ENCODE measurements at places on chromosomes 1 and 21.
A peak's percentile ranks its signal among the peaks of the same experiment; 100 is the strongest.

DNA sequence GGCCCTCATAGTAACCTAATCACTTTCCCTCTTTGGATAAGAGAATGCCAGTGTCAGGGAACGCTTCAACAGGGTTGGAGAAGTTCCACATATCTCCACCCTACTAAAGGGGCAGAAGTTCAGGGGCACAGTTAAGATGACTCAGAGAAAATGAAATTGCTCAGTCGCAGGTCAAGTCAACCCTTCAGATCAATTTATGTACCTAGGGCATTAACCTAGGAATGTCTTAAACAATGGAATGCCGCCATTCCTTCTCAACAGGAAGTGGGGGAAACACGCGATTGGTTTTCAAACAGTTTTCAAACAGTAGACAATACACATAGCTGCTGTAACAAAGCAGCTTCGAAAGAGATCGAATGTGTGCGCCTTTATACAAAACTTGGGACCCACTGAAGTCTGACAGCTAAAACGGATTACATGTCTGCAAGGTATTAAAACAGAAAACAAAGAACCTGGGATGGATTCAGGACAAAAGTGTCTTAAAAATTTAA, 897 bp downstream of the SLC25A24 start:
- DNase-seq, result no peak

DNA sequence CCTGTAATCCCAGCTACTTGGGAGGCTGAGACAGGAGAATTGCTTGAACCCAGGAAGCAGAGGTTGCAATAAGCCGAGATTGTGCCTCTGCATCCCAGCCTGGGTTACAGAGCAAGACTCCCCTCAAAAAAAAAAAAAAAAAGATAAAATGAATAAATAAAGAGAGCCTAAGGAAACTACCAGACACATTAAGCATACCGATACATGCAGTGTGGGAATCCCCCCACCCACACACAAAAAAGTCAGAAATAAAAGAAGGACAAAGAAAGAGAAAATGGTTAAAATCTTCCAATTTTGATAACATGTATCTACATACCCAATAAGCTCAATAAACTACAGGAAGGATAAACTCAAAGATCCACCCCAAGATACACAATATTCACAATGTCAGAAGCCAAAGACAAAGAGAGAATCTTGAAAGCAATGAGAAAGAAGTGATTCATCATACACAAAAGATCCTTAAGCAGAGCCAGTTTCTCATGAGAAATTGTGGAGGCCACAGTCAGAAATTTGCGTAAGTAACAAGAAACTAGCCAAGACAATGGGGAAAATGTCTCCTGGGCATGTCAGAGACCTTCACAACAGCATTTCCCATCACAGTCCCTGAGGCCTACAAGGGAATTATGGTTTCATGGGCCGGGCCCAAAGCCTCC, 1197.0 kb downstream of the AMY1C start:
- no peak for DNase-seq

GRCh38 chr1:9439074-9439761, 100.0 kb upstream of the SLC25A33 start:
- no peak for DNase-seq

GRCh38 chr1:19640363-19641316, 3.5 kb upstream of the NBL1 start:
- DNase-seq, result peak; percentile 59

DNA sequence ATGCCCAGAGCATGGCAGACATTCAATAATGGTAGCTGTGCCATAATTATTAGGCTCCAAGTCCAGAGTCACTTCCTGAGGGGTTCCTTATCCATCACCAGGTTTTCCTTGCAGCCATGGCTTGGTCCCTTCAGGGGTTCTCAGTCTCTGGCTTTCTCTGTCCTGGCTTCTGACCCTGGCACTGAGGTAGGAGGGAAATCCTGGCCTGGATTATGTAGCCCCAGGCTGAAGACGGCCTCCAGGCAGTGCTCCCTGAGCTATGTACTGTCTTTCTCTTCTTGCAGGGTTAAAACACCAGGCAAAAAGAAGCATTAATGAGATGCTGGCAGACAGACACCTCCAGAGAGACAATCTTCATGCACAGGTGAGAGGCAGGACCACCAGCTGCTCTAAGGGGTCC, 9.5 kb upstream of the PADI3 start:
- peak; percentile 60 for DNase-seq

DNA sequence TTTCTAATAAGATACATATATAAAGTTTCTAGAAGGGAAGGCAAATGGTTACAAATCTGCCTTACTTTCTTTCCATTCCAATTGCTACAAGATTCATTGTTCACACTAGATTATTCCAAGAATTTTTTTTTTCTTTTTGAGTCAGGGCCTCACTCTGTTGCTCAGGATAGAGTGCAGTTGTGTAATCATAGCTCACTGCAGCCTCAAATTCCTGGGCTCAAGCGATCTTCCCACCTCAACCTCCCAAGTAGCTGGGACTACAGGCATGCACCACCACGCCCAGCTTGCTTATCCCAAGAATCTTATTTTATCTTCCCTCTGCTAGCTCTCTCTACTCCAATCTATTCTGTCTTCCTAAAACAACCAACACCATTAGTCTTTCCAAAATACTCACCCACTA, 81.8 kb downstream of the KIAA0319L start:
- DNase-seq, result no peak

GRCh38 chr1:76501586-76502219, 365.6 kb upstream of the ST6GALNAC5 start:
- DNase-seq, result no peak

DNA sequence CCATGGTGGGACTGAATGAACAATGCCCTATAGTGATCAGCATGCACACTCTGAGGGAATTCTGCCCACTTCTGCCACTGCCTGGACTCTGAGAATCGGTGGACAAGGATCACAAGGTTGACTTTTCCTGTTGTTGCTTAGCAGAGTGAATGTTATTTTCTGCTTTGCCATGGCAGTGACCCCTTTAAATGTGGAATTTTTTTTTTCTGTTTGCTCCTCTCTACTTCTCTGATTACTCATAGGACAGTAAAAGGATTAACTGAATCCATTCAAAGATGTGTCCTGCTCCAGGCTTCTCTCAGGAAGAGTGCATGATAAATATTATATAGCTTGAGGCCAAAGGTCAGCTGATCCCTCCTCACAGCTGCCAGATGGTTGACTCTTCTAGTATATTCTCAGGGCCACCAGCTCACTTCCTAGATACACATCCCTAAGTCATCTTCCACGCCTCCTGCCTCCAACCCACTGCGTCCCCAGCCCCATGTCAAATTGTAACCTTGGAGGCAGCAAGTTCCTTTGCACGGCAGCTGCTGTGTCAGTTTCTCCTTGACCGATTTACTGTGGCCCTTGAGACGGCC, 74.0 kb upstream of the RALGPS2 start:
- DNase-seq, result no peak

DNA sequence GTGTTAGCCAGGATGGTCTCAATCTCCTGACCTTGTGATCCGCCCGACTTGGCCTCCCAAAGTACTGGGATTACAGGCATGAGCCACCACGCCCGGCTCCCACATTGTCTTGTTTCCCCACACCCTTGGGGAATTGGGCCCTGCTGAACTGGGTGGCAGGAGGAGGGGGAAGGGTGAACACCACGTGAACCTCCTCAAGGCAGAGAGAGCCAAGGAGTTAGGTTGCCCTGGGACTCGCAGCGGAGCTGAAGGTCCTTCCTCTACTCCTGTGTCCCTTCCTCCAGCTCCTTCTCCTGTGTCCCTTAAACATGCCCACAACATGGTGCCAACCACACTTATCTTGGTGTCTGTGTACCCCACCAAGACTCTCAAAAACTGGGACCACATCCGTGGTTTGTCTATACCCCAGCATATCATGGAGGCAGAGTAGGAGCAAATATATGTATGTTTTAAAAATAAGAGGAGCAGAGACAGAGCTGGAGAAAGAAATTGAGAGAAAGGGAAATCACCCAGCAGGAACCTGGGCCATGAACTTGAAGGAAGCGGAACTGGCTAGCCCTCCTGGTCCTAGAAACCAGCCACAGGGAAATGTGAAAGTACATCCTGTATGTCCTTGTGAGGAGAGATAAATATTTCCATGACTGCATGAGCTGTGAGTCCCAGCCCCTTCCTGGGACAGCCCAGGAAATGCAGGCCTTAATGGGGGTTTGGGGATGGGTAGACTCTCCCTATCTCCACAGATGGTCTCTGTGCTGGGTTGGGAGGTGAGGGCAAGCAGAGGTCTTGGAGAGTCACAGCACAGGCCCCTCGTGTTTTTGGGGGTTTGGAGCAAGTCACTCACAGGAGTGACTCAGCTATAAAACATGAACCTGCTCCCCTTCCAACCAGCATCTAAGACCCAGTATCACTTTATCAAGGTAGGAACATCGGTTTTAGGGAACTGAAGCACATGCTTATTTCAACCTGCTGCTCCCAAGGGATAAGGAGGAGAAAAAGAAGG, 9.4 kb upstream of the TAL1 start:
- no peak for DNase-seq

GRCh38 chr1:194341587-194341986, 1155.2 kb upstream of the B3GALT2 start:
- DNase-seq, result no peak

DNA sequence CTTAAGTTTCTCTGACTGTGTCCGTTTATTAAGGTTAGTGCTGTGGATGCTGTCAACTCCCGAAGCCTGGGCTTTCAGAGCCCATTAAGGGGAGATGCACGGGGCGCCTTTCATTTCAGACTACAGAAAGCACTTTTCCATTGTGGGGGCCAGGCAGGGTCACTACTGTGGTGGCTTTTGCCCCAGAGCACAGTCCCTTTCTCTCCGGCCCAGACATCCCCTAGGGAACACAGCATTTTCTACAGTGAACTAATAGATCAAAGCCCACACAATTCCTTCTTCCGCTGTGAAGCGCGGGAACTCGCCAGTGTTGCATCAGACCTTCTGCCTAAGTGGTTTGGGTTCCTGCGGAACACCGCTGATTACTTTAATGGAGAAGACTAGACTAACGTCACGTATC, 26.8 kb upstream of the MAP1LC3C start:
- DNase-seq, result no peak

DNA sequence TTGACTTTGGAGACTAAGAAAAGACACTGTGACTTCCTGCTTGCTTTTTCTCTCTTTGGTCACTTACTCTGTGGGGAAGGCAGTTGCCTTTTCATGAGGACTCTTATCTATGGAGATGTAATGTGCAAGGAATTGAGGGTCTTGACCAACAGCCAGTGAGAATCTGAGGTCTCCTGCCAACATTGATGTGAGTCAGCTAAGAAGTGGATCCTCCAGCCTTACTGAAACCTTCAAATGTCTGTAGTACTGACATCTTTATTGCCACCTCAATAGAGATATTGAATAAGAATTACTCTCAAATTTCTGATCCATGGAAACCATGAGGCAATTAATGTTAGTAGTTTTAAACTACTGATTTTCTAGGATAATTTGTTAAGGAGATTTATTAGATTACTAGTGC, 598.4 kb downstream of the ADGRL2 start:
- no peak for DNase-seq

- no peak for DNase-seq
Observed at GRCh38 chr1:201914456-201915235, 25.9 kb downstream of the SHISA4 start.

DNA sequence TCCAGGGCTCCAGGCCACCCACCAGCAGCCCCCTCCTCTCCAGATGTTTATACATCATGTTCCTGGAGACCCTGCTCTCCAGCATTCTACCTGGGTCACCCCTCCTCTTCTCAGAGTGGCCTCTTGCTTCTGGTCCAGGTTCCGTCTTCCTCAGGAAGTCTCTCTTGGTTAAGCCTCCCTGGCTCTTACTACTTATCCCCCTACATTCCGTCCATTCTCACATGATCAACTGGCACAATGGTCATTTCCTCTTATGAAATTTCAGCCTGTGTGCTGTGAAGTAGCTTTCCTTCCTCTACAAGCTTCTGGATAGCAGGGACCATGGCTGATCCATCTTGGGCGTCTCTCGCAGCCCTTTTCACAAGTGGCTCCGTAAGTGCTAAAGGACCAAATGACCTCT, 33.9 kb upstream of the ATP2B4 start:
- no peak for DNase-seq

GRCh38 chr1:109105881-109106280, 8.0 kb upstream of the ELAPOR1 start:
- DNase-seq, result no peak

DNA sequence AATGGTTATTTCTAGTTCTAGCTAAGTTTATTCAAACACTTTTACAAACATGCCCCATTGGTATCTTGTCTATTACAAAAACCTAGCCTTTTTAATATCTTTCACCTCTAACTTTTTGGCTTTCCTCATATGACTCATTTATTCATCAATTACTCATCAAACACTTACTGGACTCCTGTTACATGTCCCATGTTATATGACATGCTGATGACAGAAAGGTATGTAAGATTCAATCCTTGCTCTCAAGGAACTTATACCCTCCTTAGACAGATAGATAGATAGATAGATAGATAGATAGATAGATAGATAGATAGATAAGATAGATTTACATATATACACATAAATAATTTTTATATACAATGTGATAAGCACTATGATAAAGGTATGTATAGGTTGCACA, 33.9 kb upstream of the INSL5 start:
- DNase-seq, result no peak

DNA sequence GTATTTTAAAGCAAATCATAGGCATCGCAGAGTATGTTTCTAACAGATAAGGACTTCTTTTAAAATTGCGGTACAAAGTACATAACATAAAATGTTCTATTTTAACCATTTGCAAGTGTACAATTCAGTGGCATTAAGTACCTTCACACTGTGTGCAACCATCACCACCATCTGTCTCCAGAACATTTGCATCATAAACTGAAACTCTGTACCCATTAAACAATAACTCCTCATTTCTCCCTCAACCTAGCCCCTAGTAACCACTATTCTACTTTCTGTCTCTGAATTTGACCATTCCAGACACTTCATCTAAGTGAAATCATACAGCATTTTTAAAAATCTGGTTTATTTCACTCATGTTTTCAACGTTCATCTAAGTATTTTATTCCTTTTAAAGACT, 16.6 kb upstream of the ATF3 start:
- no peak for DNase-seq

DNA sequence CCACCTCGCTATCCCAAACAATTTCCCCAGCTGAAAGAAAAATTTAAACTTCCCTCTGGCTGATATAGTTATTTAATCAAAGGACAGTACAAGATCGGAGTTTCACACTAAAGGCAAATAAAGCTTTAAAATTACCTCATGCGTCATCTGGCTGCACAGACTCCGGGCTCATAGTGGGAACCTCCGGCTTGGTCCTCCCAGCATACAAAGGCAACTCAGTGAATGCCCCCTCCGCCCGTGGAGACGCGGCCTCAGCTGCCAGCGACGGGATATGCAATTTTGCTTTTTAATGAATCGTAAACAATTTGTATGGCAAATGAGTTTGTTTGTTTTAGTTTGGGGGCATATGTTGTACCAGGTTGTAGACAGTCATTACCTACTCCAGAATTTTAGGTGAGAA, 214.6 kb upstream of the NFIA start:
- no peak for DNase-seq

Data from COR-L47 (cell line).